ENCODE measurements at places on chromosomes 3 and 15.
A peak's percentile ranks its signal among the peaks of the same experiment; 100 is the strongest.

DNA sequence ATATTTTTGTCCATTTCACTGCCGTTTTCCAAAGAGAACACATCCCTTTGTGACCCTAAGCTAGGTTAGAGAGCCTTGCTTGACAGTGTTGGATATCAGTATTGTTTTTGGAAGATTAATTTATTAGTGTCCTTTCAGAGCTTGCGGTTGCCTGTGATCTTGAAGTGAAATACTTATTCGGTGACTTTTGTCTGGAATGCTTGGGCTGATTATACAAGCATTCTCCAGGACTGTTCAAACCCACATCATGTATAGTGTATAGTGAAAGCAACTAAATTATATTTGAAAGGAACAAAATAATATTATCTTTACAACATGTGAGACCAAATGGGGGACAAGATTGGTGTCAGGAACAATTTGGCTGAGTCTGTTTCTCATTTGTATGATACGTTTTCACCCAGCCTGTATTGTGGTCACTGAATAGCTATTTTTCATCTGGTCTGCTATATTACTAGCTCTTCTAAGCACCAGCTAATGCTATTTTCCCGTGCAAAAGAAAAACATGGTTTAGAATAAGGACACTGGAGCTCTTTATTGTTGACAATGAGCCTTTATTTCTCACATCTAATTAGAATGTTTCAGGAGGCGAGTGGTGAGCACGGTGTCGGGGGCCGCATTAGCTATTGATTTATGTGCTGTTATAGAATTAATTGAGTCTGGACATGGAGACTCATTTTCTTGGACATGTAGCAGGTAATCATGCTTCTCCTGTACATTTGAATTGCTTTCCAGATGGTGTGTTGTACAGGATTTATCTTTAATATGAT is 158.1 kb downstream of the APBA2 start:
- no peak for DNase-seq
- H3K27me3 ChIP-seq: no peaks in the 10 kb centered on the region
- no peak overlapping the region for H3K27ac ChIP-seq
- no peaks in the 10 kb centered on the region for H3K4me1 ChIP-seq
- H3K4me3 ChIP-seq: no peak overlapping the region

DNA sequence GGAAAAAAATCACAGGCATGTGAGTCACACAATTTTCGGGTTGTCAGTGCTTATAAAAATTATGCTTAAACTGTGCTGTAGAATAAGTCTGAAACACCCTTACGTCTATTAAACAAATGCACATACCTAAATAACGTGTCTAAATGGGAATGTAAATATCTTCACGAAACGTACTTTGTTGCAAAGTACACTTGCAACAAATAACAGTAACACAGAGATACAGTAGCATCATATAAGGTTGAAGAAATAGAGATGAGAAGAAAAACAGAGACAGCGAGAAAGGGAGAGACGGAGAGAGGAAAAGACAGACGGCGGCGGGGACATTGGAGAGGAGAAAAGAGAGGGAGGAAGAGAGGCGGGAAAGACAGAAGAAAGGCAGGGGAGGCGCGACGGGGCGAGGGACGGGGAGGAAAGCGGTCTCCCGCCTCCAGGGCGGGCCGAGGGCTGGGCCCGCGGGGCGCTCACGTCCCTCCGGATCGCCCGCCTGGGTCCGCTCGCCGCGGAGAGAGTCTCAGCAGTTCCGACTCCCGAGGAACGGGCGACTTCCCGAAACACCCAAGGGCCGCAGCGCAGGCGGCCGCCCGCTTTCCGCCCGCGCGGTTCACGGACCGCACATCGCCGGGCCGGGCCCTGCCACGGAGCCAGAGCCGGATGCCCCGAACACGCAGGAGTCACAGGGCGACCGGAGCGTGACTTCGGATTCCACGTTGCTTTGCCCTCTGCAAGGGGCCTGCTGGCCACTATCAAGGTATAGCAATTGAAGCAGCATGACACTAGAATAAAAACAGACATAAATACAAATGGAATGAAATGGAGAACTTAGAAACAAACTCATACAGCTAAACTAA is 153.4 kb downstream of the LMLN start:
- H3K27me3 ChIP-seq: peaks cover 71% of the 10 kb centered on the region
- DNase-seq: peak; percentile 52
- no peaks in the 10 kb centered on the region for H3K4me1 ChIP-seq
- H3K36me3 ChIP-seq: no peaks in the 10 kb centered on the region
- no peak overlapping the region for H3K4me3 ChIP-seq

DNA sequence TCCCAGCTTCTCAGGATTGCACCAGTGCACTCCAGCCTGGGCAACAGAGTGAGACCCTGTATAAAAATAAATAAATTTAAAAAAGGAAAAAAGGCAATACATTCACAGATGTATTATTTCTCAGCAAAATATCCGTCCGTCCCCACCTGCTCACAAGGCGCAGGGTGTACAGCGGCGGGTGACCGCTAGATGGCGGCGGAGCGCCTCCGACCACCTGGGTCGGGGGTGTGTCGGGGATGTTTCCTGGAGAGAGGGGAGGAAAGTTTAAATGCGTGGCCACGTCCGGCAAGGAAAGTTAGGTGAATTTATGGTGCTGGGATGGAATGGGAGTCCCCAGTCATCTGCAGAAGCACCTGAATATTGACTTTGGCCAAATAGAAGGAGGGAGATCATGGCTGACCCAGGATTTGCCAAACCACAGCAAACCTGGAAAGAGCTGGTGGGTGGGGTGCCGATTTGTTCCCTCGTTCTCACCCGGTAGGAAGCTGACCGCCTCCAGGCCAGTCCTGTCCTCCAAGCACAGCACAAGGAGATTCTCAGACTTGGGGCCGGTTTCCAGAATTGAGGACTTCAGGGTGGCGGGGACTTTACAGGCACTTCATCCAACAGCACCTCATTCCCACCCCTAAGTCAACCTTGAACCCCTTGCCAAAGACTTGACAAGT is 88.3 kb downstream of the TMEM266 start:
- H3K27me3 ChIP-seq: peaks cover 9% of the 10 kb centered on the region
- no peaks in the 10 kb centered on the region for H3K4me1 ChIP-seq
- no peak overlapping the region for H3K4me3 ChIP-seq
- peak; percentile 41 for DNase-seq
- H3K27ac ChIP-seq: no peak overlapping the region
- H3K36me3 ChIP-seq: no peaks in the 10 kb centered on the region

DNA sequence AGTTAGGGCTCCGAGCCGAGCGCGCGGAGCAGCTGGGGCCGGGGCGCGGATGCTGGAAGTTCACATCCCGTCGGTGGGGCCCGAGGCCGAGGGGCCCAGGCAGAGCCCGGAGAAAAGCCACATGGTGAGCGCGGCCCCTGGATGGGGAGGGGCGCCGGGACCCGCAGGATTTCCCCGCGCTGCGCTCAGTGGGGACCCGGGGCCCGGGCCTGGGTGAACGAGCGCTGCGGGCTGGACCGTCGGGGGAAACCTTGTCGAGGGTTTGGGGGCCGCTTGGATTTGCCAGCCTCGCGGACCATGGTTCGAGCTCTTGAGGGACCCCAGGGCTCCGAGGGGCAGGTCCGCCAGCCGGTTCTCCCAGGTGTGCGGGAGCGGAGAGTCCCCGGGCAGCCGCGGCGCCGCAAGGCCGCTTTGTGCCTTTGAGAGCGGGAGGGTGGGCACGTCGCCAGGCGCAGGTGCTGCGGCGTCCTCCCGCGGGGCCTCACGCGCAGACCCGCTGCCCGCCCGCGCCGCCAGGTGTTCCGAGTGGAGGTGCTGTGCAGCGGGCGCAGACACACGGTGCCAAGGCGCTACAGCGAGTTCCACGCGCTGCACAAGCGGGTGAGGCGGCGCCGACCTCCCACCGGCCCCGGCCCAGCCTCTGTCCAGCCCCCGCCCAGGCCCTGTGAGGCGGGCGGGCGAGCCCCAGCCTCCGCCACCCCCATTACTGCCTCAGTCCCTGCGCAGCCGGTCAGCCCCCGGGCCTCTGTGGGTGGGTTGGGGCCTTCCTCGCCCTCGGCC is at the start of gene SNX22:
Gene SNX22, plus strand, starts transcription at position 5 of the 780 bp plus-strand sequence. Its CDS starts 45 bp downstream, at position 50.
- peaks cover 18% of the 10 kb centered on the region for H3K27me3 ChIP-seq
- peak; percentile 40 for DNase-seq
- no peak within 1 kb of the TSS for H3K27ac ChIP-seq
- peaks cover 12% of the 10 kb centered on the region for H3K36me3 ChIP-seq

- H3K36me3 ChIP-seq: peaks cover 3% of the 10 kb centered on the region
- peak; percentile 16 for DNase-seq
- no peaks in the 10 kb centered on the region for H3K27me3 ChIP-seq
- H3K27ac ChIP-seq: no peak overlapping the region
These were observed 2.0 kb upstream of the RPUSD2 start for GRCh38 chr15:40567111-40567510.

- no peak overlapping the region for H3K4me3 ChIP-seq
- no peaks in the 10 kb centered on the region for H3K27me3 ChIP-seq
- DNase-seq: no peak
- H3K36me3 ChIP-seq: no peaks in the 10 kb centered on the region
- H3K4me1 ChIP-seq: no peaks in the 10 kb centered on the region
- H3K27ac ChIP-seq: no peak overlapping the region
These were observed 14.5 kb downstream of the RIOX2 start for GRCh38 chr3:97957617-97958311.

- no peaks in the 10 kb centered on the region for H3K4me1 ChIP-seq
- no peaks in the 10 kb centered on the region for H3K36me3 ChIP-seq
- DNase-seq: no peak
- H3K27me3 ChIP-seq: no peaks in the 10 kb centered on the region
- H3K27ac ChIP-seq: no peak overlapping the region
These were observed 65.1 kb upstream of the GUCA1C start for GRCh38 chr3:109018828-109019227.

- no peak overlapping the region for H3K4me3 ChIP-seq
- H3K27me3 ChIP-seq: no peaks in the 10 kb centered on the region
- no peaks in the 10 kb centered on the region for H3K4me1 ChIP-seq
- H3K27ac ChIP-seq: no peak overlapping the region
These were observed 441.3 kb downstream of the TBL1XR1 start for GRCh38 chr3:176755977-176756376.
